Activated gamma-delta T cell treated with anti-CD3 and anti-CD28 coated beads, Interleukin-2, amount 50 U/mL, for 16 hours (primary cell): ENCODE measurements at places on chromosomes 2 and 18.

DNA sequence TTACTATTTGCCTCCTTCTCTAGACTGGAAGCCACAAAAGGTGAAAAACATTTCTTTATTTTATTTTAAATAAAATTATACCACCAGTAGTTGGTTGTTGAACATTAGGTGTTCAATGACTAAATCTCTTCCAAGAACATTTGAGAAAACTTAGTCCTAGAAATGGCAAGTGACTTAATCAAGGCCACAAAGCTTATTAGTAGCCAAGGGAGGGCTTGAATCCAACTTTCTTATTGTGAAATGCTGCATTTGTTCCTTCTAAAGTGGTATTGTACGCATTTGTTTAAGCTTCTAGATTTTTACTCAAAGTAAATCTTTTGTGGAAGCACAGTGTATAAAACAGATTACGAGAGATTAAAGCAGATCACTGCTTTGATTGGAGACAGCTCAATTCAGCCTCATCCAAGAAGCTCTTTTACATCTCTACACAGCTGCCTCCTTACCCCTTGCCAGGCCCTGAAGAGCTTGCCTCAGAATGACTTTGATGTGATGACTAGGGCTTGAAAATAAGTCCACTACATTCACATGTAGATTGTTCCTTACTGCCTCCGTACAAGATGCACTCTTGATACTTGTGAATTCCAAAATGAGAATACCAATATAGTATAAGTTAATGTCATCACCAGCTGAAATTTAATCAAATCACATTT, 244.8 kb downstream of the XIRP2 start:
- no peak for DNase-seq

- DNase-seq, result no peak
Observed at GRCh38 chr18:32468147-32468845, 2.4 kb downstream of the GAREM1 start.

DNA sequence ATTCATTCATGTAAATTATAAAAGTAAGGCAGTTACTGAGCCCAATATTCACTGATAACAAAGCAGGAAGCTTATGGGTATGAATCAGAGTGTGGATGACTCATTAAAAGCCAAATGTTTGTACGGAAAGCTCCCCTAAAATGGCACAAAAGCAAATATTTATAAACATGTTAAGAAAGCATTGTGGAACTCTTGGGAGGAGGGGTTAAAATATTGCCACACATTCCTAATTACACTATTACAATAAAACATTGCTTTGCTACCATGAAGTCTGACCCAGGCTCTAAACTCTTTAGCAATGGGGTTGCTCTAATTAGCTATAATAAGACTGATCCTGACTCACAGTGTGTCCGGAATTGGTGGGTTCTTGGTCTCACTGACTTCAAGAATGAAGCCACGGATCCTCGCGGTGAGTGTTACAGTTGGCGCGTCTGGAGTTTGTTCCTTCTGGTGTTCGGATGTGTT, 110.9 kb downstream of the NAB1 start:
- DNase-seq, result no peak

GRCh38 chr18:4068552-4069158, 386.5 kb downstream of the DLGAP1 start:
- no peak for DNase-seq

DNA sequence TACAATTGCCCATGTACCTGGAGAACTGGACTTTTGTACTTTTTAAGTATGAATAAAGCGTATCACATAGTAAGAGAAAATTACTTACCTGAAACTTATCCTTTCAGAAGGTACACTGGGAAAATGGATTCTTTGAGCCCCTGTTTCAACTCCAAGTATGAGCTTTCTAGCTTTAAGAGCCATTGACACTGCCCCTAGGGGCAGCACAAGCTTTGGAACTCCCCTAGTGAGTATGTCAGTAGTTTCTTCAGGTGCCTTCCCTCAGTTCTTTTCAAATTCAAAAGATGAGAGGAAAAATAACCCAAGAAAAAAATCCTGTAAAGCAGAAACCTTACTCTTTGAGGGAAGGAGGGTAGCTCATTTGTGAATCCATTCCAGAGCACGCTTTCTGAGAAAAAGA, 124.1 kb downstream of the MEMO1 start:
- no peak for DNase-seq

- no peak for DNase-seq
Observed at GRCh38 chr18:63365876-63366212, 1.2 kb downstream of the KDSR start.

DNA sequence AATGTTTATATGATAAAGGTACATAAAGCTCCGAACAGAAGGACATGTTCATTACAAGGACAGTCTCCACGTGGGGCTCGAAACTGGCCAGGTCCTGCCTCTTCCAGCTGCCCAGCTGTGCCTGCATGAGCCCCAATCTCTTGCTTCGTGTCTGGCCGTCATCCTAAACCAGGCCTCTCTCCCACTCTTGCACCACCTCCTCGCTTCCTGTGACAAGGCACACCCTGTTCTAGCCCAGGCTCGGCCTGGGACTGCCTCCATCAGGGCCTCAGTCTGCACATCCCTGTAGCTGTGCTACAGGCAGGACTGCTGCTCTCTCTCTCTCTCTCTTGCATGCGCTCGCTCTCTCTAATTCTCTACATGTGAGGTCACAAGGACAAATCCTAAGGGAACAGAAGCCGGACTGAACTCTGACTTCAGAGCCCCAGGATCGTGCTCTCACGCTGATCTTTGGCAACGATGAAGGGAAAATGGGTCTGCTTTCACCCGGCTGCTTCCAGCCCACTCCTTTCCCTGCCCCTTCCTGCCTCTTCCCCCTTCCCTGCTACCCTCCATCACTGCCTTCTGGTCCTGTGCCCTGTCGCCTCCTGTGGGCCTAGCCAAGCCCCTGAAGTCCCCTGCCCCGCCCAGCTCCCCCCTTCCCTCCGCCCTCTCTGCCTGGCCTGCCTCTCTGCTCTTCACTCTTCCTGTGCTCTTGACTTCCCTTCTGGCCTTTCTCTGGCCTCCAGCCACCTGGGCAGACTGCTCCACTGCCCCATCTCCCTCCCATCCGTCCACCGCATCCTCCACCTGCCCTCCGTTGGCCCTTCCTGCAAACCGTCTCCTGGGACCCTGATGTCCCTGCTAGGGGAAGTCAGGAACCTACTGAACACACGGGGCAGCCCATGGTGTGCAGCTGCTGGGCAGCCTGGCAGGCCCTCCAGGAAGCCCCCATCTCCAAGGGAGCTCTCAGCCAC, 7.8 kb upstream of the GPR55 start:
- no peak for DNase-seq

GRCh38 chr2:2708575-2709430, 377.7 kb upstream of the MYT1L start:
- no peak for DNase-seq

- no peak for DNase-seq
Observed at GRCh38 chr2:37464067-37464466, 119.6 kb downstream of the QPCT start.

- no peak for DNase-seq
Observed at GRCh38 chr2:46001741-46002506, 295.3 kb upstream of the EPAS1 start.
